ENCODE measurements at places on chromosomes 2 and 18. TPM values are rescaled to one million over a fixed set of nuclear protein-coding genes. Genes with fewer than 3 reads are reported as not detected.

DNA sequence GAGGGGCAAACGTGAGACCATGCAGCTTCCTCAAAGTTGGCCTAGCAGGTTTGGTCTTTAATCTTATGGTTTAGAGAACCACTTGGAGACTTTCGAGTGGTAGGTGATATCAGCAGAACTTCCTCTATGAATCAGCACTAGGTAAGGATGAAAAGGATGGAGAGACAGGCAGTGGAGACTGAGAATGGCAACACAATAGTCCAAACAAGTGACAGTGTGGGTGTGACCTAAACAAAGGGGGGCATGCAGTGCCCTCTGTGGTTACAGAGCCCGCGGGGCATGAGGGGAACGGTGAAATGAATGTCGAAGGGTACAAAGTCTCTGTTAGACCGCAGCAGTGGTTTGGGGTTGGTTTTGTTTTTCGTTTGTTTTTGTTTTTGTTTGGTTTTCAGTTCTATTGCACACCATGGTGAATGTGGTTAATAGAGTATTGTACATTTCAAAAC is 143.9 kb downstream of the L3MBTL4 start:
- no peak for DNase-seq

The REEP1 gene
- 0.13 TPM for polyA plus RNA-seq

The EML6 gene
- polyA plus RNA-seq, result 1.1 TPM

The TCF23 gene
- not detected for polyA plus RNA-seq

- DNase-seq, result no peak
Observed at GRCh38 chr2:64967601-64968000, 21.6 kb upstream of the SLC1A4 start.

DNA sequence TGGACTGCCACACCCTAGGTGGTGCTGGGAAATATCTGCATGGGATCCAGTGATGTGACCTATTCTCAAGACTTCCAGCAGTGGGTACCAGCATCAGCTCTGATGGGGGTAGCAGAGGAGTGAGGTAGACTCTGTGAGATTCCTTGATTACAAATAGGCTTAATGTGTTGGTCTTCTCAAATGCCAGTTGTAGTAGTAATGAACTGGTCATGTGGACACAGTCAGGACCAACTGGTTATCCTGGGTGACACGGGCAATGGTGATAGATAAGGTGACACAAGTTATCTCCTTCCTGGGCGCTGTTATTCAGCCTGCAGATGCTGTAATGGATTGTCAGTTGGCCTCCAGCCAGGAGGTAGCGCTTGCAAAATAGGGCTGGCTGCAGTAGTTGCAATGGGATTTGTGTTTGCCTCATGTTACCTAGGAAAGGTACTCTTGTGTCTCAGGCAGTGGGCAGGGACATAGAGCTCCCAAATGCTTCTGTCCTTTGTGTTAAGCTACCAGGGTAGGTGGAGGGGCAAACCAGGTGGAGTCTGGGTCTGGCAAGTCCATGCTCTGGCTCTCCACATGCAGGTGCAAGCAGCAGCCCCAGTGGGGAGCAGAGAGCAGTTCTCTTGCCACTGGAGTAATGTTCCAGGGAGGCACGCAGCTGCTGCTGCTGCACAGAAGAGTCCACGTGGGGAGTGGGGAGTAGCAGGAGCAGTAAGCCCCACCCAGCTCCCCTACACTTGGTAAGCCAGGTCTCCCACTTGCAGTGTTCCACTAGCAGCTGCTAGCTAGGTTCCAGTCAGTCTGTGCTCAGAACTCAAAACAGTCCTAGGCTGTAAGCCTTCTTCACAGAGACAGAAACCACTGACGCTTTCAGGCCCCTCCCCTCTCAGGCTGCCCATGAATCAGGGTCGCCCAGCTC is 505.4 kb upstream of the DDX18 start:
- DNase-seq, result no peak

The FKBP1B gene
- polyA plus RNA-seq, result 69.7 TPM

GRCh38 chr2:218344090-218344754 is 12.4 kb upstream of the CATIP start:
- no peak for DNase-seq

Data from SK-N-SH (cell line).